ENCODE measurements at places on chromosomes 1 and 21. TPM values are rescaled to one million over a fixed set of nuclear protein-coding genes. Genes with fewer than 3 reads are reported as not detected.

MFSD2A gene
- total RNA-seq, result 20.9 TPM

TNFRSF1B gene
- 3.1 TPM for total RNA-seq

GRCh38 chr1:29758781-29759499 lies 522.6 kb downstream of the PTPRU start:
- DNase-seq, result no peak

- no peak for DNase-seq
Observed at GRCh38 chr21:17529648-17530047, 16.8 kb downstream of the CXADR start.

DNA sequence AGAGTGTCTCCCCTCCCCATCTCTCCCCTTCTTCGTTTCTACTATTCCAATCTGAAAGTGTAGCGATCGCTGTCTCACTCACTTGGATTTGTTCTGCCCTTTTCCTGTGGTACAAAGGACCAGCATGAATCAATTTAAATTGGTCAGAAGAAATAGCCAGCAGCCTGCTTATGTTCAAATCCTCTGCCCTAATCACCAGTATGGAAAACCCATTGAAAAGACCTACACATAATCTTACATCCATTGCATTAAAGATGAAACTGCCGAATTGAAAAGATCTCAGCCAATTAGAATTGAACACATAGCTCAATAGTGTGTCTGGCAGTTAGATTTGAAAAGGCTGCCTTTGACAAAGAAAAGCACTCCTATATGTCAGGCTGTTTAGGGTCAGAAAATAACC lies 122.6 kb downstream of the TNNI3K start:
- DNase-seq, result no peak

SPRR2A gene
- not detected for total RNA-seq

GRCh38 chr1:169260478-169261151 lies 107.0 kb downstream of the NME7 start:
- DNase-seq, result no peak

TMEM82 gene
- not detected for total RNA-seq

ATAD3C gene
- total RNA-seq, result 0.41 TPM

DNA sequence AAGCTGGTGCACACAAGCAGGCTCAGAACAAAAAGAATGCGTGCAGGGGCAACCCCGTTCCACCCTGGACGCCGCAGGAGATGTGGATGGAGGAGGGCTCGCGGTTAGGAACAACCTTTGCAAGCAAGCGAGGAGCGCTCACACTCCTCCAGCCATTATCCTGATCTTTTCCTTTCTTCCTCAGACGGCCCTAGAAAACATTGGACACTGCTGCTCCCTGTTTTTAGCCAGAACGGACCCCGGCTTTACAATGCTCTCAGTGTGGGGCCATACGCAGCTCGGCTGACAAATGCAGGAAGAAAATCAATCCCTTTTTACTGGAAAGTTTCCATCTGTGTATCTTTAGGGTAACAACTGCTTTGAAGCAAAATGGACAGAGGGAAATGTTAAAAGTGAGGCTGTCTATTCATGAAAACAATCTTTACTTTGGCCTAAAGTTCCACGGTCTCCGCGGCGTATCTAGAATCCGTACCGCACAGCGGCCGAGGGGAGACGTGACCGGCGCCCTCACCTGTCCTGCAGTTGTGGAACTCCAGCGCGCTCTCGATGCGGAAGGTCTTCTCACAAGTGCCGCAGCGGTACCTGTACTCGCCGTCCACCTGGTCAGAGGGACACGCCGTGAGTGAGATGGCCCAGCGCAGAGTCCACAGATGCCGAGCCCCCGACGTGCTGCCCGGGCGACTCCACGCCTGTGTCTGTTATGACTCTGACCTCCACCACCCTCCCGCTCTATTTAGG lies 44.0 kb downstream of the PRDM15 start:
- no peak for DNase-seq

- no peak for DNase-seq
Observed at GRCh38 chr1:99441299-99442095, 177.2 kb downstream of the PLPPR4 start.

GIPC2 gene
- not detected for total RNA-seq

- DNase-seq, result no peak
Observed at GRCh38 chr1:240522122-240522822, 89.7 kb downstream of the GREM2 start.

GRCh38 chr1:230394134-230394533 lies 32.0 kb downstream of the PGBD5 start:
- no peak for DNase-seq

CD1C gene
- not detected for total RNA-seq

DNA sequence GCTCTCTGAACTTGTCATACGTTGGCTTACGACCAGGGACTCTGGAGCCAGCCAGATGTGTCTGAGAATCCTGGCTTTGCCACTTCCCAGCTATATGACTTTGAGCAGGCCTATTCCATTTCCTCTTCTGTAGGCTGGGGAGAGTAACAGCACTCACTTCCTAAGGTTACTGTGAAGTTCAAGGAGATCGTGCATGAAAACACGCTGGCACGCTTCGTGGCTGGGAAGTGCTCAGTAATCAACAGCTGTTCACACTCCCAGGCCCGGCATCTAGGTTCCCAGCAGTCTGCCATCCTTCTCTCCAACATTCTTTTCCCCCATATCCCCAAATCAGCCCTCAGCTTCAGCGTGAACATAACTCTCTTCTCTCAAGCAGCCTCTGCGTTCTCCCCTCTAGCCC lies 2.0 kb downstream of the ASCL5 start:
- DNase-seq, result no peak

GRCh38 chr1:15080328-15081007 lies 73.1 kb upstream of the TMEM51 start:
- no peak for DNase-seq

GRCh38 chr1:98119796-98120195 lies 199.0 kb upstream of the DPYD start:
- DNase-seq, result peak; percentile 15

- no peak for DNase-seq
Observed at GRCh38 chr21:37507716-37508115, 141.1 kb downstream of the DYRK1A start.

- no peak for DNase-seq
Observed at GRCh38 chr1:219330001-219330400, 156.3 kb downstream of the LYPLAL1 start.

DNA sequence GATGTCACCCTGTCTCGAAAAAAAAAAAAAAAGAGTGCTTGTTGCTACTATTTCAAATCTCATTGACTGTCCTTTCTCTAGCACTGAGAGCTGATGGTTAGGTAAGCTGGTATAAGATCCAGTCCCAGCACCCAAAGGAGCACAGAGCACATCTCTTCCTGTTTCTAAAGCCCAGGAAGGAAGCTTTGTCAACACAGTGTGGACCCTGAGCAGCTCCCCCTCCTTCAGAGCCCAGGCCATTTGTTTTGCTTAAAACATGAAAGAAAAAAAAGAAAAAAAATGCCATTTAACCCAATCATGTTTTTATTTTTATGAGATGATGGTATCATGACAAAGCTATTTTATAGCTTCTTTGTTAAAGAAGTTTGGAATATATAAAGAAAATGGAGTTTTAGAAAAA lies 184.1 kb upstream of the DUSP10 start:
- DNase-seq, result no peak

DNA sequence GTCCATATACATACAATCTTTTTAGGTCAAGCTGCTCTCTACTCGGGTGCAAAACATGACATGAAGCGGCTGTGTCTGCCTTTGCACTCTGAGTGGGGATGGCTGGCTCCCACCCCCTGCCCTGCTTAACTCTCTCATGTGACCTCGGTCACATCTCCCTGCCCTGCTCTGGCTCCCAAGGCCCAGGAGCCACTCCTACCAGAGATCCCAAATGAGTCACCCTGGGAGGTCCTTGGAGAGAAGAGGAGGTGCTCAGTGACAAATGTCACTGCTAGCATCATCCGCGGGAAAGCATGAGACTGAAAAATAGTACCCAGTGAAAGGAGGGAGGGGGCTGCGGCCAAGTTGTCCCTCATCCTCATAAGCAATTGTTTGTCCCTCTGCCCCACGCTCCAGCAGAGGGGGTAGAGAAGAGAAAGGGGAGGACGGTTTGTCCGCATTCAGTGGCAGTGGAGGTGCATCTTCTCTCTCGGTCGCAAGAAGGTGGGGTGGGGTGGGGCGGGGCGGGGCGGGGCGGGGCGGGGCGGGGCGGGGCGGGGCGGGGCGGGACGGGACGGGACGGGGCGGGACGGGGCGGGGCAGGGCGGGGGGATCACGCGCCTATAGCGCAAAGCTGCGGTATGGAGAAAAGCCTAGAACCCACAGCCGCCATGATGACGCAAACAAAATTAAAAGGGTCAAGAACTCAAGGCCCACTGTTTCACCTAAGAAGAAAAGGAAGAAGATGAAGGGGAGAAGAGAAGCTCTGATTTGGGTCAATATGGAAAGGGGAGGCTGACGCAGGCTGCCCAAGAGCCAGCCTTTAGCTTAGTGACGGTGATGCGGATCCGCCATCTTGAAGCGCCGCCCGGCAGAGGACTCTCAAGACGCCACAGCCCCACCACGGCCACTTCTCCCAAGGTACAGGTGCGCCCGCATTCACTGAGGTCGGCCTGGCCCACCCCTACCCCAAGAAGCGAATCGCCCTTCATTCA lies 66.2 kb downstream of the CD46 start:
- no peak for DNase-seq

- DNase-seq, result no peak
Observed at GRCh38 chr21:22395965-22396364, 1397.8 kb downstream of the NCAM2 start.

FCRL2 gene
- not detected for total RNA-seq

USH2A gene
- 0.14 TPM for total RNA-seq

PCBP3 gene
- 5.6 TPM for total RNA-seq

GRCh38 chr1:5648410-5649165 lies 343.6 kb downstream of the NPHP4 start:
- DNase-seq, result no peak

- DNase-seq, result peak; percentile 9
Observed at GRCh38 chr21:36321325-36322082, 1.5 kb downstream of the MORC3 start.

DNA sequence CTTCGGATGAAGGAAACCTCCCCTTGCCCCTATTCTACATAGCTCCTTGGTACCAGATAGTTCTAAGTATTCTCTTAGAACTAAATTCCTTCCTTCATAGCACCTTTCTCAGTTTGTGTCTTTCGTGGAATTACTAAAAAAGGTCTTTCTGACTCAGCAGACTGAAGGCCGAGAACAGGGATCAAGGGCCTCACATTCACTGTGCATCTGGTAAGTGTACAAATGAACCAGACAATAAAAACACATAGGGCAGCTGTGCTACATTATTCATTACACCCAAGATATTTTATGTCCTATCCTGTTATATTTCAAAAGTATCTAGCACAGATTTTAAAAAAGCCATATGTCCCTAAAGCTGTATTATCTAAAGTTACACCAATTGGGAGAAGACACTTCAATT lies 62.9 kb upstream of the HP1BP3 start:
- no peak for DNase-seq

RAD54L gene
- total RNA-seq, result 55.8 TPM

- no peak for DNase-seq
Observed at GRCh38 chr1:10459184-10459583, 9.4 kb downstream of the CORT start.

ALG14 gene
- 4.5 TPM for total RNA-seq

- no peak for DNase-seq
Observed at GRCh38 chr1:24415910-24416665, 486 bp downstream of the NIPAL3 start.

OR2T2 gene
- not detected for total RNA-seq

SYNC gene
- total RNA-seq, result not detected

TSPEAR gene
- total RNA-seq, result not detected

DNA sequence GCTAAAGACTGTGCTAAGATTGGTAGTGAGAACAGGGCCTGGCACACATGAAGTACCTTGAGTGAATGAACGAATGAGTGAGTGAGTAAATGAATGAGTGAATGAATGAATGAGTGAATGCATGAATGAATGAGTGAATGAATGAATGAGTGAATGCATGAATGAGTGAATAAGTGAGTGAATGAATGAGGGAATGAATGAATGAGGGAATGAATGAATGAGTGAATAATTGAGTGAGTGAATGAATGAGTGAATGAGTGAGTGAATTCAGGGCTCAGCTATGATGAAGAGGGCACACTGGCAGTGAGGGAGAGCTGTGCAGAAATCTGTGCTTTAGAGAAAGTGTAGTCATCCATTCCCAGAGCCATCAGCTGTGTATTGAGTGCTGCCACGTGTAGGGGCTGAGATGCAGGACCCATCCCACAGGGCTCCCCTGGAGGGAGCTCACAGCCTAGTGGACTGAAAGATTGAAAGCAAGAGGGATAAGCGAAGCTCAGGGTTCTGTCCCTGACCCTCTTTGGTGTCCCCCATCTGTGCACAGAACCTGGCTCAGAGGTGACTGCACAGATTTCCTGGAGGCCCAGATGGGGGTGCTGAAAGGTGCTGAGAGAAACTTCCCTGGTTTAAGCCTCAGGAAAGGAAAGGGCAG lies 217.9 kb upstream of the VAMP3 start:
- DNase-seq, result no peak

DNA sequence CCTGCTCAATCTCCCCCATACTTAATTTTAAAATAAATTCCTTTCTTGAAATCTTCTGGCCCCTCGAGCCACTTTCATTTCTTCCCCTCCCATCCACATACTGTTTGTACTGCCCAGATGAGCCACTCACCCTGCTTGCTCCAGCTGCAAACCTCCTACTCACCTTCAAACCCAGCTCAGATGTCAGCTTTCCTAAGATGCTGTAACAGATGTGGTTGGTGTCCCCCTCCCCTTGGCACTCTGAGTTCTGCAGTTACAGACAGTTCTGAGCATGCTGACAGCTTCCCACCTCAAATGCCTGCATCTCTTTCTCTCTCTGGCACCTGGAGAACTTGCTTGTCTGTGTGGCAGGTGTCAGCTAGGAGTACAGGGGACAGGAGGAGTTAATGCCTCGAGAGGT lies 106.7 kb downstream of the PTPRU start:
- no peak for DNase-seq

GRCh38 chr1:246099570-246099969 lies 407.5 kb downstream of the SMYD3 start:
- DNase-seq, result no peak

DNA sequence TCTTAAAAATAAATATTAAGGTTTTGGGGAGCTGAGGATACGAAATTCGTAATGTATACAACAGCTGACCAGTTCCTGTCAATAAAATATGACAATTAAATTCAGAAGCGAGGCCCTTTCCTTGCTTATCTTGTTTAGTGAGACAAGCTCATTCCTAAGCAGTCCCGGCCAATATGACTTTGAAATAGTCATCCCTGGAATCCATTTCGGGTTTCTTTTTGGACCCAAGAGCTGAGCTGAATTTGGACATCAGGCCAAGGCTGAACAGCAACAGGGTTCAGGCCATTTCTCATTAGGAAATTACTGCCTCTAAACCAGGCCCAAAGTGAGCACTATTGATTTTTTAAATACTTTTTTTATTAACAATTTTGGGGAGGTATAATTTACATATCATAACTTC lies 17.3 kb upstream of the FMN2 start:
- no peak for DNase-seq

HEYL gene
- total RNA-seq, result 4.9 TPM

LCE3E gene
- not detected for total RNA-seq

DIO1 gene
- total RNA-seq, result not detected

LCE6A gene
- total RNA-seq, result not detected

Measured in neural crest cell (in vitro differentiated cells).